NCI-H526 (cell line): ENCODE measurements at places on chromosomes 12 and 14.

- DNase-seq: peak; percentile 14
Measured at GRCh38 chr12:77724367-77724957, 106.2 kb upstream of the NAV3 start.

DNA sequence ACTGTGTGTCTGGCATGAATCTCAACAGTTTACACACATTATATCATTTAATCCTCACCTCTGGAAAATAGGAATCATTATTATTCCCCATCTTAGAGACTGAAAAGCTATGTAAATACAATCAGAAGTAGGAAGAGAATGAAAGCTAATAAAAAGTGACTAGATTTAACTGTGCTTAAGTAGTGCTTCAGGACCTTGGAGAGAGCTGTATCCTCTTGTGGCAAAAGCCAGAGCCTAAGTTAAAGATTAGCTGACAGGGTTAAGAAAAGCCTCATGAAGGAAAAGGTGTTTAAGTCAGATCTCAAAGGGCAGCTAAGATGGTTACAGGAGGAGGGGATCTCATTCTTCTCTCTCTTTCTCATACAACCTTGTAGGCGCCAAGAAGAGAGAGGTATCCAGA is 65.3 kb upstream of the TMEM233 start:
- DNase-seq: no peak

GRCh38 chr14:86613786-86614185 is 1083.8 kb downstream of the FLRT2 start:
- DNase-seq: no peak

DNA sequence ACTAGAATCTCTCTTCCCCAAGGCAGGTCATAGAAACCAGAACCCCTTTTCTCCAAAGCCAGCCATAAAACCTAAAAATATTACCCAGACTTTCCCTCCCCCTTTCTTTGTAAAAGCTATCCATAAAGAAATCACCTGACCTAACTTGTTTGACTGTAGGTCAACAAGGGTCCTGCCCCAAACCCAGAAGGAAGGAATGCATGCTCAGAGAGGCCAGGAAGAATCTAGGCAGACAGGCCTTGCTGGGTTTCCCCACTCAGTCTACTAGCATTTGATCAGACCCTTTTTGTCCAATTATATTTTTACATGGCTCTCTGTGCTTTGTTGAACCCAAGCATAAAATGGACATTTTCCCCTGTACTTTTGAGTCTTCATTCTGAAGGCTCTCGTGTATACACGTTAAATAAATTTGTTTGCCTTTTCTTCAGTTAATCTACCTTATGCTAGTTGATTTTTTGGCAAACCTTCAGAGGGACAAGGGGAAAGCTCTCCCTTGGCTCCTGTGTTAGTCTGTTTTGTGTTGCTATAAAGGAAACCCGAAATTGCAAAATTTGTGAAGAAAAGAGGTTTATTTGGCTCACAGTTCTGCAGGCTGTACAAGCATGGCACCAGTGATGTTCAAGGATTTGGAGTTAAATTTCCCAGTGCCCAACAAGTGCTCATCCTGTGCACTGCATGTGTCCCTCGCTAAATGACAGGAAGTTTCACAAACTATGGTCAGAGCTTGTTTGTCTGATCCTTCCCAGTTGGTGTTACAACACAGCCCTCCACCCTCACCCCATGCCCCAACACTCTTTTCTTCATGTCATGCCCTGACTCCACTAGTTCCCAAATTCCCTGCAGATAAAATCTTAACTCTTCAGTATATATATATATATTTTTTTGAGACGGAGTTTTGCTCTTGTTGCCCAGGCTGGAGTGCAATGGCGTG is 14.2 kb upstream of the RASSF3 start:
- DNase-seq: no peak

- DNase-seq: no peak
Measured at GRCh38 chr12:1365703-1366102, 228.7 kb downstream of the FBXL14 start.

DNA sequence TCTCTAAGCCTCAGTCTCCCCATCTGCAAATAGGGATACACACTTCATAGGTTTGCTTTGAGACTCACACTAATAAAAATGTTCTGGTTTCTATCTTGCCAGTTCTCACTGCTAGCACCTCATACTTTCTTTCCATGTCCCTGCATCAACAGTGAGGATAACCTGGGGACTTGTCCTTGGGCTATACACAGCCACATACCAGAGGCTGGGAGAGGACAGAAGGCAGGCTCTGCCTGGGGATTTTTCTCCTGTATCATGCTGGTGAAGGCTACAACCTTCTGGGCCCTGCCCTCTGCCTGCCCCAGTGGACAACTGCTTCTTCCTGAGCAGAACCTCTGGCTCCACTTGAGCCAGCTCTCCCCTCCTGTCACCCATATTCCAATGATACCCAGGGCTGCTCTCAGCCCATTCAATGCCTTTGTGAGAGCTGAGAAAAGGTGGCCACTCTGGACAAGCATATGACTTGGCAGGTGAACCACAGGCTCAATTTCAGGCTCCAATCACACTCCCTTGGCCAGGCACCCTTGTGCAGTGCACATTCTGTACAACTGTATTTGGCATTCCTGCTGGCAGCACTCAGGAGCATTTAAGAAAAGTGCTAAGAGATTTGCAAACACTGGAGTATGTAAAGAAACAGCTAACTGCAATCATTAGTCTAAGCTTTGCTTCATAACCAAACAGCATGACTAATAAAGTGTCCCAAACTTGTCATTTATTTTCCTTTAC is 135.8 kb upstream of the VRK1 start:
- no peak for DNase-seq

- no peak for DNase-seq
Measured at GRCh38 chr12:93972411-93973208, 175.8 kb upstream of the PLXNC1 start.

DNA sequence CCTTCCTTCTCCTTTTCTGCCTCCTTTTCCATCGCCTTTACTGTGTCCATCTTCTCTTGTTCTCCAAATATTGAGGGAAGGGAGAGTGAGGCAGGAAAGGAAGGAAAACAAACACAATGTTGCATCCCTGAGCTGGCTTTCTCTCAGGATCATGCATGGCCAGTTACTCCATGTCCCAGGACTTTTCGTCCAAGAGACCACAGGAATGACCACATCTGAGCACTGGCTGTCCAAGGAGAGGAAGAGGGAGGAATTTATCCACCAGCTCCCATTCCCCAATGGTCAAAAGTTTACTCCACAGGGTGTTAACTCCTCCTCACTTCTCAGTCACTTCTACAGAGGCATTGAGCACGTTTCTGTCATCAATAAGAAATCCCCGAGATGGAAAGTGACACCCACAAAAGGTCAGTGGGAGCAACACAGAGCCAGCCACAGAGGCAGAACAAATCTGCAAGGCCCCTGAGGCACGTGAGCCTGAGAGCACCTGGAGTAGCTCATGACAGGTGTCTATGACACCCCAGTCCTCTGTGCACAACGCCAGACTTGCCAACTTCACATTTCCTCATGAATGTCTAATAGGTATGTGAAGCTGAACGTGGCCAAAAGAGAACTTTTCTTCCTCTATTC is 177.3 kb upstream of the NUDT4 start:
- DNase-seq: no peak

DNA sequence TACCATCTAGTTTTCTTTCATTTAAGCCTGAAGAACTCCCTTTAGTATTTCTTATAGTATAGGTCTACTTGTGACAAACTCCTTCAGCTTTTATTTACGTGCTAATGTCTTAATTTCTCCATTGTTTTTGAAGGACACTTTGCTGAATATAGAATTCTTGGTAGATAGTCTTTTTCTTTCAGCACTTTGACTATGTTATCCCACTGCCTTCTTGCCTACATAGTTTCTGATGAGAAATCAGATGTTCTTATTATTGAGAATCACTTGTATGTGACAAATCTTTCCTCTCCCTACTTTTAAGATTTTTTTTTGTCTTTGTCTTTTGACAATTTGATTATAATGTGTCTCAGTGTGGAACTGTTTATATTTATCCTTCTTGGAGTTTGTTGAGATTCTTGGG is 5.1 kb upstream of the MIS18BP1 start:
- no peak for DNase-seq

GRCh38 chr12:30047516-30048254 is 263.9 kb upstream of the TMTC1 start:
- no peak for DNase-seq

DNA sequence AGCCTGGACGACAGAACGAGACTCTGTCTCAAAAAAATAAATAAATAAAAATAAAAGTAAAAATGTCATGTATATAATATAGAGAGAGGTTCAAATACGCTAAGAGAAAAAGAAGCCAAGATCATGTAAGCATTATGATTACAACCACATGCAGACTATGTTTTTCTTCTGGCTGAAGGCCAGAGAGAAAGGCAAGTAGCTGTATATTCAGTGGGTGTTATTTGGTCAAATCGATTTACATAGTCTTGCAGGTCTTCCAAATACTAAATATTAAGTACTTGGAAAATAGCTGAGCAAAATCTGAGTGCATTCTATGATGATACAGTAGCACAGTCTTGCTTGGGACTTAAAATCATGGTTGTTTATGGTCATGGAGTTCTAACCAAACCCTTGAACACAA is 758.0 kb downstream of the DIO2 start:
- DNase-seq: no peak

GRCh38 chr12:102735104-102735503 is 181.9 kb downstream of the PAH start:
- no peak for DNase-seq

- DNase-seq: no peak
Measured at GRCh38 chr14:80638620-80639515, 302.7 kb downstream of the CEP128 start.

GRCh38 chr12:58916921-58917511 is 3.3 kb downstream of the LRIG3 start:
- no peak for DNase-seq

DNA sequence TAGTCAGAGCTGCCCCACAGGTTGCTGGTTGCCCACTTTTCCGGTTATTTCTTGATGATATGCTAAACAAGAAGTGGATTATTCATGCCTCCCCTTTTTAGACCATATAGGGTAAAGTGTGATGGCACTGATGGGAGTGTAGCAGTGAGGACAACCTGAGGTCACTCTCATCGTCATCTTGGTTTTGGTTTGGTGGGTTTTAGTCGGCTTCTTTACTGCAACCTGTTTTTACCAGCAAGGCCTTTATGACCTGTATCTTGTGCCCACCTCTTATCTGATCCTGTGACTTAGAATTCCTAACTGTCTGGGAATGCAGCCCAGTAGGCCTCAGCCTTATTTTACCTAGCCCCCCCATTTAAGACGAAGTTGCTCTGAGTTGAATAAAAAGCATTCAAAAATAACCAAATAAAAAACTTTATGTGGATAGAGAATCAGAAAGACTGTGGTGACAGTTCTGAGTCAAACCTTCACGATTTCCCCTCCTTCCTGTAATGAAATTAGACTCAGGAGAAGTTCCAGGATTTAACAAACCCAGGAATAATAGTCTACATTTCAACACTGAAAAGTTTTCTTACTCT is 144.2 kb downstream of the PAWR start:
- no peak for DNase-seq

DNA sequence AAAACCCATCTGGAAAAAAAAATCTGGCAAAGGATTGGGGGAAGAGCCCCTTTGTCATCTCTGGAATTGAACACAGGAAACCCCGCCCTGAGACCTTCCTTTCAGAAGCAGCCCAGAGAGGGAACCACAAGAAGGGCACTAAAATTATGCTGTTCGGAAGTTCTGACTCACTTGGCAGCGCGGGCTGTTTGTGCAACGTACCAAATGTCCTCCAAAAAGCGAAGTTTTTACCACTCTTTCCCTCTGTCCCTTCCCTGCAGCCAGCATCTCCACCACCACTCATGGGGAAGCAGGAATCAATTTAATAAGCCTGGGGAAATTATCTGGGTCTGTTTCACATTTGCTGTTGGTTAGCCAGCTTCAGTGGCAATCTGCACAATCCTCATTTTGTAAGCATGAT is 3.2 kb upstream of the SYNE3 start:
- DNase-seq: no peak

GRCh38 chr12:49236423-49236822 is 28.5 kb upstream of the TUBA1C start:
- DNase-seq: no peak

DNA sequence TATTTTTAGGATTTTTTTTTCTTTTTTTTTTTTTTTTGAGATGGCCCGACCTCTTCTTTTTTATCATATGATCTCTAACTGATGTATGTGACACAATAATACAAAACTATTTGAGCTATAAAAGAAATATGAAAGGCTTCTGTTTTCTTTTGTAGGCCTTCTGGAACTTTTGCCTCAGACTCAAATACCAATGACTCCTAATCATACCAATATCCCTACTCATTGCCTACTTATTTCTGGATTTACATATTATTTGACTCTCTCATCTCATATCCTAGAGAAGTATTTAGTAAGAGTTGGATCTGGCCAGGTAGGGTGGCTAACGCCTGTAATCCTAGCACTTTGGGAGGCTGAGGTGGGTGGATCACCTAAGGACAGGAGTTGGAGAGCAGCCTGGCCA is 12.7 kb upstream of the WDR89 start:
- DNase-seq: no peak

DNA sequence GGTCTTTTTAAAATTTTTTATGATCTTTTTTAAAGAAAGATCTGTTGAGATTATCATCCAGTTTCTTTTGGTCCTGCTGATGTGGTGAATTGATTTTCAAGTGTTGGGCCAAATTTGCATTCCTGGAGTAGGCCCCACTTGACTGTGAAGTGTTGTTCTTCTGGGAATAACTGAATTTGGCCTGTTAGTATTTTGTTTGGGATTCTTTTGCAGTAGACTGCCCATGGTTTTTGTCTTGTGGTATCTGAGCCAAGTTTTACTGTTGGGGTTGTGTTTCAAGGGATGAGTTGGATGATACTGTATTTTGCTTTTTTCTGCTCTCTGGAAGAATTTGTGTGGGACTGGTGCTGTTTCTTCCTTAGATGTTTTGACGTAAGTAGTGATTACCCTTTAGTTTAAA is 4.0 kb upstream of the SYCP3 start:
- DNase-seq: no peak

DNA sequence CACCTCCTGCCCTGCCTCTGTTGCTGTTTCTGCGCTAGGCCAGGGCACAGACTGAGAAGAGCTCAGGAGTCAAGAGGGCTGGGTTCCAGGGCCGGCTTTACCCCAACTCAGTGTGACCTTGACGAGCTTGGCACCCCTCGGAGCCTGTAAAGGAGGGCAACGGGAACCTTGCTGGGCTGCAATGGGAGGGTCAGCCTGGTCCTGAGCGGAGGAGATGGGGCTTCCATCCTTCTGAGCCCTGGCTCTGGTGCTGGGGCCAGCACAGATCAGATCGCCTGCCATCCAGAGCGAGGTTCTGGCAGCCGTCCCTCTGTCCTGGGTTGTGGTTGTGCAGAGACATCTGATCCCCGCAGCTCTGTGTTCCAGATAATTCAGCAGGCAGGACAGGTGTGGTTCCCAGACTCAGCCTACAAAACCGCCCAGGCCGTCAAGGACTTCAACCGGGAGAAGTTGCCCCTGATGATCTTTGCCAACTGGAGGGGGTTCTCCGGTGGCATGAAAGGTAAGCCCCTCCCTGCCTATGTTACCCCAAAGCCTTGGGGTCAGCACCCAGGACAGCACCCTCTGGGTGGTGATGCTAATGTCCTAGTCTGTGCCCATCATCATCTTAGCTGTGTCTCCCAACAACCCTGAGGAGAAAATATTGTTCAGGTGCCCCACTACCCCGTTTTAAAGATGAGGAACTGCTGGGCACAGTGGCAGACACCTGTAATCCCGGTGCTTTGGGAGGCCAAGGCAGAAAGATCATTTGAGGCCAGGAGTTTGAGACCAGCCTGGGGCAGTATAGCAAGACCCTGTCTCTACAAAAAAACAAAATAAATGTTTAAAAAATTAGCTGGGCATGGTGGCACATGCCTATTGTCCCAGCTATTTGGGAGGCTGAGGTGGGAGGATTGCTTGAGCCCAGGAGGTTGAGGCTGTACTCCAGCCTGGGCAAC is 50.2 kb downstream of the FOXN4 start:
- DNase-seq: no peak

GRCh38 chr12:117680312-117680711 is 288.5 kb downstream of the KSR2 start:
- no peak for DNase-seq
